ENCODE measurements at places on chromosomes 4 and X.

- no peak for DNase-seq
These were observed 117.7 kb downstream of the PTTG2 start for GRCh38 chr4:38077791-38078489.

GRCh38 chr4:92249541-92249940 is 54.2 kb upstream of the GRID2 start:
- DNase-seq: no peak

DNA sequence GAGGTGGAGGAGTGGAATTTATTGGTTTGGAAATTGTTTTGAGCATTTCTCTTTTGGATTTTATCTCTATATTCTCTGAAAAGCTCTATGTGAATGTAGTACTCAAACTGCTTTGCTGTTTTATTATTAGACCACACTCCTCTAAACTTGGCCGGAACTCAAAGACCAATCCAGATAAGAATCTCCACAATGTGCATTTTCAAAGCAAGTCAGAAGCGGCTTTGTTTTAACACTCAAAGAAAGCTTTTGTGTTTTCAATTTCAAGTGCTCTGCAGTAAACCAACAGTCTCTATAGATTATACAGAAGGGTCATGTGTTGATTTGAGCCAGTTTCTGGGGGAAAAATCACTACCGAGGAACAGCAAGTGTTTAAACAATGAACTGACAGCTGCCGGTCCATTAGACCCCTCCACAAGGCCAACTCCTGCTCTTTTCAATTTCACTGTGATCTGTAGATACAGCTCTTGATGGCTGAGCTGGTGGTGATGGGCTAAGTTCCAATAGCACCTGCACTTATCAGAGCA is 79.4 kb downstream of the FTHL17 start:
- peak; percentile 4 for DNase-seq

DNA sequence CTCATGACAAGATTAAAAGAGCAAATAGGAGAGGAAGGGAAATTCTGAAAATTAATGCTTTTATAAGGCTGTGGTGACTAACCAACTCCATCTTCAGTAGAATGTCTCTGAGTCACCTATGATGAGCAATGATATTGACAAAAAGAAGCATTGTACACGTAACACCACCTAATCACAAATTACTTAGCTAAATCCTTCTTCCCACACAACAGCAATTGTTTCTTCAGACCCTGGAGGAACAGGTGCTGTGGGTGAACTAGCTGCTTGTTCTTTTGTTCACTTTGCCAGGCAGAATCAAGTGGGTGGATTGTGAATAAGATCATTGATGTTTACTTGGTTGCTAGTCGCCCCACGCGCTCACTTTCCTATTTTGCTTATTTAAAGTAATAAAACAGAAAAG is 315.5 kb downstream of the CAMK2D start:
- no peak for DNase-seq
